ENCODE measurements at places on chromosomes 5 and 9.

GRCh38 chr9:77544546-77544945 lies 103.6 kb downstream of the GNA14 start:
- DNase-seq = peak; percentile 33

DNA sequence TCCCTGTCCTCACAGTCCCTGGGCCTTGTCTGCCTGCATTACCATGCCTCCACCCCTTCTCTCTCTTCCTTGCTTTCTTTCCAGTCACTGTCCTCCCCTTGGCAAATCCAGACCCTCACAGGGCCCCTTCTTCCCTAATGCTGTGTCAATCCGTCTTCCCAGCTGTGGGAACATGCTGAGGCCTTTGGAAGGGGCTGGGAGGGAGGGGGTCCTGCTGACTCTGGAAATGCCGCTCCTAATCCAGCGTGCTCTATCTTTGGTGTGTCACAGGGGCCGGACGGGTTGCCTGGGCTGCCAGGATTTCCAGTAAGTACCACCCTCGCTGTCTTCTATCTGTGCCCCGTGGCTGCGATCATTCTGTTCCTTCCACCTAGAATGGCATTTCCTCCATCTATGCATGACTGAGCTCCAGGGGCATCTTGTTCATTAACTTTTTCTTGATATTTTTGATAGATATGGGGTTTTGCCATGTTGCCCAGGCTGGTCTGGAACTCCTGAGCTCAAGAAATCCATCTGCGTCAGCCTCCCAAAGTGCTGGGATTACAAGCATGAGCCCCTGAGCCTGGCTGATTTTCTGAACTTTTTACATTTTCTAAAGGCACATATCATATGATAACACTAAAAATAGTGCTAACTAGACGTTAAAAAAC lies 64.5 kb upstream of the TGFBR1 start:
- DNase-seq = no peak

- peak; percentile 52 for DNase-seq
Measured at GRCh38 chr9:93071464-93071863, 13.0 kb downstream of the SUSD3 start.

DNA sequence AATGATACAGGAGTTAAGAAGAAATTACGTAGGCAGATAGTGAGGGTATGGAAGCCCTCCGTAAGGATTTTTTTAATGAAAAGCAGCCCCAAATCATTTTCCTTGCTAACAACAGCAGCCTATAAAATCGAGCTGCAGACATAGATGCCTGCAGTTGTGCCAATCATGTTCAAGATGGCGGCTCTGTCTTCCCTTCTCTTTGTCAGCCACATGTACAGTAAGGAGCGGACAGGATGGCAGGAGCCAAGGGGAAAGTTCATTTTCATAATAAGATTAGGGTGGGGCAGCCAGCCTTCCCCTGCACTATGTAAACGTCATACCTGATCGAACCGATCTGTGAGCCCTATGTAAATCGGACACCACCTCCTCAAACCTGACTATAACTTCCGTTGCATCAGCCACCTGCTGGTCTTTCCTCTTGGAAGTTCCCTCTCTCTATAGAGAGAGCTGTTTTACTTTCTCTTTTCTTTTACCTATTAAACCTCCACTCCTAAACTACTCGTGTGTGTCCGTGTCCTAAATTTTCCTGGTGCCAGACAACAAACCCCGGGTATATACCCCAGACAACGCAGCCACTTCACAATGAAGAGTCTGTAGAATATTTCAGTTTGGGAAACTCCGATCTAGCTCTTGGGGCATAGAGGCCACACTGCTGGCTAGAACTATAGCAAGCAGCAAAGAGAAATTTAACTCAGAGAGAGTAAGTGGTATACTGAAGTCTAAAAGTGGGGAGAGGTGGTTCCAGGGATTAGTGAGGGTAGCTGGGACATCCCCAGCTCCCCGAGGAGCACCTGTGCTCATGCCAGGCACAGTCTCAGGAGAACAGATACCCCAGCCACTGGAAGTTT lies 20.8 kb upstream of the SLC24A2 start:
- DNase-seq = no peak

GRCh38 chr5:80277191-80277590 lies 21.3 kb upstream of the SERINC5 start:
- DNase-seq = no peak

GRCh38 chr9:92299116-92299515 lies 5.6 kb upstream of the IARS1 start:
- no peak for DNase-seq

- DNase-seq = no peak
Measured at GRCh38 chr9:111066468-111066867, 28.2 kb upstream of the LPAR1 start.

DNA sequence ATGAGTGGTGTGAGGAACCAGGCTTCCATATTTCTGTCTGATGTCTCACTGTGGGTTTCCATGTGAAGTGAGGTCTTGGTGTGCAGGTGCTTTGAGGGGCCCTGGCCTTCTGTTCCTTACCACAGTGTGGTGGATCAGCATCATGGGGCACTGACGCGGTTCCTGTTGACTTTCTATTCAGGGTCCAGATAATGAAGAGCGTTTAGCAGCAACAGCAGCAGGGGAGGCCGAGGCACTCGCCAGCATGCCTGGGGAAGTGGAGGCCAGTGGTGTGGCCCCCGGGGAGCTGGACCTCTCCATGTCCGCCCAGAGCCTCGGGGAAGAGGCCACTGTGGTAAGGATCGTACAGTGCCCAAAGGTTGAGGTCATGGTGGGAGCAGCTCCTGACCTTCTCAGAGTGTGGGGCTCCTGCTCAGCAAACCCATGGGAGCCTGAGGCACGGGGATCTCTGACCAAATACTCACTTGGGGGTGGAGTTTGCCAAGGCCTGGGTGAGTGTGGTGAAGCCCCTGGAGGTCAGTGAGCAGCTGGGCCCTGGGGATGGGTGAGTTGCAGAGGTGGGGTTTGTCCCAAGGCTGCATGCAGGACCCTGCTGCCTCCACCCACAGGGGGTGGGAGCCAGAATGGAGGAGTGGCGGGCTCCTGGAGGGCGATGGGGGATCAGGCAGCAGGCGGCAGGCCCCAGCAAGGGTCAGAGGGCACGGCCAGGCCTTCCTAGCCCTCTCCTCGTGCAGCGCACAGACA lies 61.2 kb downstream of the COL15A1 start:
- DNase-seq = no peak

GRCh38 chr5:14890846-14891245 lies 19.3 kb upstream of the ANKH start:
- DNase-seq = no peak

DNA sequence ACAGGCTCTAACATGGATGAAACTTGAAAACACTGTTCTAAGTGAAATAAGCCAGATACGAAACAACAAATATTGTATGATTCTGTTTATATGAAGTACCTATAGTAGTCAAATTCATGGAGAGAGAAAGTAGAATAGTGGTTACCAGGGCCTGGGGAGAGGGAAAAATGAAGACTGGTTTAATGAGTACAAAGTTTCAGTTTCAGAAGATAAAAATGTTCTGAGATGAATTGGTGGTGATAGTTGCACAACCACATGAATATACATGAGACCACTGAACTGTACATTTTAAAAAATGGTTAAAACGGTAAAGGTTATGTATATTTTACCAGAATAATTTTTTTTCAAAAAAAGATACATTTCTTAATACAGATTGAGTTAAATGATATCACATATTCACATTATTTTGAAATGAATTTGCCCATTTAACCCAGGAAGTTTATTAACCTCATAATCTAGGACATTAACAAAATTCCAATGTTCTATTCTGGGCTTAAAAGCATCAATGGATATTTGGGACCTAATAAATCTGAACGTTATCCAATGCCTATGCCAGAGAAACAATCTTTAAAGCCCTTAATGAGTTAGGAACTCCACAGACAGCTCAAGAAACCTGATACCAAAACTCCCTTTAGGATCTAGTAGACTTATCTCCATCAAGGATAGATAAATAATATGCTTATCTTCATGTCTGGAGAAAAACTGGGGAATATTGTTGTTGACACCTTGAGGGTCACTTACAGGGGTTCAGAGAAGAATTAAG lies 521.3 kb downstream of the EFNA5 start:
- DNase-seq = no peak

- no peak for DNase-seq
Measured at GRCh38 chr5:74146796-74147195, 493.7 kb downstream of the ENC1 start.

GRCh38 chr5:14295610-14296009 lies 152.5 kb downstream of the TRIO start:
- DNase-seq = no peak

DNA sequence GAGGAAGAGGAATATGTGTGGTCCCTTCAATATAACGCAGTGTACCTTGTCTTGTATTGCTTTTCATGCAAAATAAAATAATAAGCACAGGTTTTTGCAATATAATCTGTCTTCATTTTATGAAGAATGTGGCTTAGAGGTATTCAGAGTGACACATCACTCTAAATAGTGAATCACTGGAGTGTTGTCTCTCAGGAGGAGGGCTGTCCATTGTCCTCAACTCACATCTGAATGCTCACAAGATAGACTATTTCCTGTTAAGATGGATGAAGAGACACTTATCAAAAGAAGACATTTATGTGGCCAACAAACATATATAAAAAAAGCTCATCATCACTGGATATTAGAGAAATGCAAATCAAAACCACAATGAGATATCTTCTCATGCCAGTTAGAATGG lies 1147.5 kb upstream of the C9orf72 start:
- DNase-seq = no peak

GRCh38 chr5:173594061-173594460 lies 22.4 kb downstream of the BOD1 start:
- no peak for DNase-seq

- peak; percentile 100 for DNase-seq
Measured at GRCh38 chr5:82396871-82397514, 118.8 kb upstream of the RPS23 start.

- DNase-seq = peak; percentile 97
Measured at GRCh38 chr5:17180864-17181723, 36.3 kb upstream of the BASP1 start.

GRCh38 chr5:59620535-59621212 lies 272.9 kb downstream of the PDE4D start:
- DNase-seq = peak; percentile 61

- DNase-seq = peak; percentile 13
Measured at GRCh38 chr9:129677456-129677855, 12.0 kb downstream of the PRRX2 start.

DNA sequence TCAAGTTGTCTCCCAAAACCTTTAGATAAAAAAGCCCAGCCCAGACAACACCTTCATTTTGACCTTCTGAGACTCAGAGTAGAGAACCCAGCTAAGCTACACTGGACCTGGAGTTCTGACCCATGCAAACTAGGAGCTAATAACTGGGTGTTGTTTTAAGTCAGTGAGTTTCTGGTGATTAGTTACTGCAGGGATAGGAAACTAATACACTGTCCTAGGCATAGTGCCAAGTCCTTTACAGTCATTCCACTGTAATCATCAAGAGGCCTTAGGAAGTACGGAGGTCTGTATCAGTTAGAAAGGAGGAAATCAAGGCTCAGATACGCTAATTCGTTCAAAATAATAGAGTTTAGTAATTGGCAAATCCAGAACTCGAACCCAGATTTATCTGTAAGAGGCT lies 197.9 kb downstream of the KCTD16 start:
- peak; percentile 44 for DNase-seq

DNA sequence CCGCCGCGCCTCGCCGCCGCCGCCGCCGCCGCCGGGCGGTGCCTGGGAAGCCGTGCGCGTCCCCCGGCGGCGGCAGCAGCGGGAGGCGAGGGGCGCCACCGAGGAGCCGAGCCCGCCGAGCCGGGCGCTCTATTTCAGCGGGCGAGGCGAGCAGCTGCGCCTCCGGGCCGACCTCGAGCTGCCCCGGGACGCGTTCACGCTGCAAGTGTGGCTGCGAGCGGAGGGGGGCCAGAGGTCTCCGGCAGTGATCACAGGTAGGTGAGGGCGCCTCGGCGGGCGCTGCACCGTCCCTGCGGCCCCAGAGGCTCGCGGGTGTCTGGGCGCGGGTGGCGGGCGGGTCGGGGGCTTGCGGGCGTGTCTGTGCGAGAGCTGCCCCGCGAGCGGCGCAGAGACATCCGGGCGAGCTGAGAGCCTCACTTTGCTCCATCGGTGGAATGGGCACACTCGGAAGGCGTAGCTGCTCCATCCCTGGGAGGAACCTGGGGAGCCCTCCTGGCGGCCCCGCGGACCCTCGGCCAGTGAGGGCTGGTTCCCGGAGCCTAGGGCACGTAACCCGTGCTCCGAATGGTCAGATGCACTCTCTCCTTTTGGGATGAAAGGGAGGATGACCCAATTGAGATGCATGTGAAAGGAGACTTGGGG lies 864 bp downstream of the PAPPA start:
- DNase-seq = no peak

DNA sequence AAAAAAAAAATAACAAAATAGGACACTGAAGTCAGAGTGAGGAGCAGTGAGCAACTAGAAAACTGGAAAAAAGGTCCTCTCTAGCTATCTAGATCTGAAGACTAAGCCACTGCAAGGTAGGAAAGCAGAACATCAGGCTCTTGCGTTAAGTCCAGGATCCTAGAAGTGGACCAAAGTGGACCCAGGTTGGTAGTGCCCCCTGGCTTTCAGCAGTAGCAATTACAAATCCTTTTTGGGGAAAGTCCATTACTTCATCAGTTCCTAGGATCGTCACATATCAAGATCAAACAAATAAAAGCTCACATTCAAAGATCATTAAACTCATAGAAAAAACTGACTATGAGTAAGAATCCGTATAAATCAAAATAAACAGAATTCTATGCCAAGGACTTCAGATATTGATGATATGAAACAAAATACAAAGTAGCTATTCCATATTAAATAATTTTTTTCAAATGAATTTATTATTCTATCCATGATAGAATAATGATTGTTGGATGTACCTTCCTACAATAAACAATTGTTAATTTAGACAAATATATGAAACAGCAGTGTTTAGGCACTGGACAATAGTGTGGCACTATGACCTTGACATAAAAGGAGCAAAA lies 6.5 kb upstream of the RICTOR start:
- DNase-seq = peak; percentile 93

- no peak for DNase-seq
Measured at GRCh38 chr9:83106772-83107171, 43.8 kb upstream of the RASEF start.

- DNase-seq = no peak
Measured at GRCh38 chr5:107272954-107273353, 397.8 kb downstream of the EFNA5 start.

DNA sequence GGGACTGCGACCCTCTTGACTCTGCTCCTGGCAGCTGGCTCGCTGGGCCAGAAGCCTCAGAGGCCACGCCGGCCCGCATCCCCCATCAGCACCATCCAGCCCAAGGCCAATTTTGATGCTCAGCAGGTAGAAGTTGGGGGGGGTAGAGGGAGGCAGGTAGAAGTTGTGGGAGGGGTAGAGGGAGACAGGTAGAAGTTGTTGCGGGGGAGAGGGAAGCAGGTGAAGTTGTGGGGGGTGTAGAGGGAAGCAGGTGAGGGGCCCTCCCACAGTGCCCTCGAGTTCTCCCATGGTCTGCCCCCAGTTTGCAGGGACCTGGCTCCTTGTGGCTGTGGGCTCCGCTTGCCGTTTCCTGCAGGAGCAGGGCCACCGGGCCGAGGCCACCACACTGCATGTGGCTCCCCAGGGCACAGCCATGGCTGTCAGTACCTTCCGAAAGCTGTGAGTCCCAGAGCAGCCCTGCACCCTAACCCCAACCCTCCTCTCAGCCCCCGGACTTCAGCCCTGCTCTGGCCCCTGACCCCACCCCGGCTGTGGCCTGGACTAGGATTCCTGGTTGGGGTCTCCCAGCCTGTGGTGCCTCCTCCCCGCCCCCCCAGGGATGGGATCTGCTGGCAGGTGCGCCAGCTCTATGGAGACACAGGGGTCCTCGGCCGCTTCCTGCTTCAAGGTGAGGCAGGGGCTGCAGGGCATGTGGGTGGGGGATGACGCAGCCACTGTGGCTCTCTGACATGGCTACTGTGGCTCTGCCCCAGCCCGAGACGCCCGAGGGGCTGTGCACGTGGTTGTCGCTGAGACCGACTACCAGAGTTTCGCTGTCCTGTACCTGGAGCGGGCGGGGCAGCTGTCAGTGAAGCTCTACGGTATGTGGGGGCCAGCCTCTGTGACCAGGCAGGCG lies 537 bp downstream of the C8G start:
- DNase-seq = no peak

All from choroid plexus epithelial cell (primary cell).